Uterus (tissue), 4 donors: ENCODE measurements at places on chromosomes 3 and 15.
A peak's percentile ranks its signal among the peaks of the same experiment; 100 is the strongest.

DNA sequence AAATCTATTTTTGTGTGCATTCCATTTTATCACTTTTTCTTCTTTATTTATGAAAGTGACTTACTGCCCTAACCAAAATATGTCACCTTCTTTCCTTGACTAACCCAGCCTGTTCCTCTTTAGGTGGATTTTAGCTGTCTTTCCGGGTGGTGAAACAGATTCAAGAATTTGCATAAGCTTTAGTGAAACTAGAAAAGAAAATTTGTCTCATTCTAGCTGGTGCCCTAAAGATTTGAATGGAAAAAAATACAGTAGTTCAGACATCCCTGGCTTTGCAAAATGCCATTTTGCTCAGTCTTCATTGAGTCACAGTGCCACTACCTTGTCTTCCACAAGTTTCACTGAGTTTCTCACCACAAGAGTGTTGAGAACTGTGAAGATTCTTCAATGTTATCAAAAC lies 28.2 kb upstream of the CCDC50 start:
- DNase-seq: no peak

DNA sequence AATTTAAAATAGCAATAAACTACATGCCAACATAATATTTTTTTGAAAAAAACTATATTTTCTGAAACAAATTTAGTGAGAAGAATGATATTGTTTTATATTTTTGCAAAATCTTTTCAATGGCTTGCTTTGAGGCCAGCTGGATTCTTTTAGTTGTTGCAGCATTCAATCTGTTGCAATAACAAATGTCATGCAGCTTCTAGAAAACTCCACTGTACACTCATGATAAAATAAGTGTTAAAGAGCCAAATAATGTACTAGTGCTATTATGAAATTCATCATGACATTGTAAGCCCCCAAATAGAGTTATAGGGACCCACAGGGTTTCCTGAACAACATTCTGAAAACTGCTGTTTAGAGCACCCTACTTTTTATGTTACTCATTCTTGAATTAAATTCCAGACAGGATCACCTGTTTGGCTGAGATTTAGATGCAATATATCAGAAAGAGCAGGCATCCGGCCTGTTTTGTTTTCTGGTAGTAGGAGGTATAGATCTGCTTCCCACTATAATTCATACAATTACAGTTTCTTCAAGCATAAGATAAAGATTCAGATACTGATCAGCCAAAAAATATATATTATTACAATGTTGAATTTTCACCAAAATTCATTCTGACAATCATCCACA lies 703.0 kb upstream of the ZNF385D start:
- no peak for DNase-seq

- no peak for DNase-seq
These were observed 25.8 kb upstream of the MFGE8 start for GRCh38 chr15:88938802-88939485.

GRCh38 chr3:46708401-46709156 lies 7.4 kb downstream of the TMIE start:
- DNase-seq: peak; percentile 6

GRCh38 chr3:62100282-62100989 lies 272.9 kb downstream of the FEZF2 start:
- DNase-seq: no peak
